ENCODE measurements at places on chromosomes 5 and 9.

- DNase-seq: no peak
These were observed 17.4 kb downstream of the TTC39B start for GRCh38 chr9:15289603-15290002.

- no peak for DNase-seq
These were observed 99.1 kb downstream of the ENC1 start for GRCh38 chr5:74541381-74541781.

GRCh38 chr5:91142386-91142785, 240.7 kb downstream of the ARRDC3 start:
- DNase-seq: no peak

GRCh38 chr9:115046824-115047223, 71.1 kb downstream of the TNC start:
- DNase-seq: no peak

DNA sequence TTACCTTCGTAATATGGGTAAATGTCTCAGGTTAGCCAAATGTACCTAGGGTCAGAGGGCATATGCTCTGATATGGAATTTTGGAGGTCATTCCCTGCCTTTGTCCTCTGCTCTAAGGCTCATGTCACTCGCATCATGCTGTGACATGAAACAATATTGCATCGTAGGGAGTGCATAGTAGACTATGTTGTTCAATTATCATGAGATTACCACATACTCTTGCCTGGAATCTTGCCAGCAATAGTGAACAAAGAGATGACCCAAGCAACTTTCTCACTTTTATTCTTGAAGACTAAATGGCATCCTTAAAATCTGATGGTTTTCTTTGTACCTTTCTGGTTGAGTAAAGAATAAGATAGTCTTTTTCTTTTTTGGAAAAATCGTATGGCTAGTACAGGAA, 27.6 kb downstream of the ZNF462 start:
- DNase-seq: no peak

DNA sequence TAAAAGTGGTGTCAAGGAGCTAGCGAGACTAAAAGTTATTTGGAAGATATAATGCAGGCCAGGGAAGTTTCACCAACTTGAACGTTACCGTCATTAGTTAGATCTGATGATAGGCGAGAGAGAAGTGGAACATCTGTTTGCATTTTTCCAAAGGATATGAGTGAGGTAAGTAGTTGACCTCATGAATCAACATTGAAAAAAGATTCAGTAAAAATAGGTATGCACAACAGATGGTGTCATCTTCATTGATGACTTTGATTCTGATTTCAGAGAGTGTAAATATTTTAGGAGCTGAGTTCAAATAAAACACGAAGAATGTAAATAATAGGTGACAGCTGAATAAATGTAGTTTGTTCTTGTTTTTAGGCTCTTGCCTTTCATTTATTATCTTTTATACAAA, 998.9 kb upstream of the CDH6 start:
- DNase-seq: no peak

DNA sequence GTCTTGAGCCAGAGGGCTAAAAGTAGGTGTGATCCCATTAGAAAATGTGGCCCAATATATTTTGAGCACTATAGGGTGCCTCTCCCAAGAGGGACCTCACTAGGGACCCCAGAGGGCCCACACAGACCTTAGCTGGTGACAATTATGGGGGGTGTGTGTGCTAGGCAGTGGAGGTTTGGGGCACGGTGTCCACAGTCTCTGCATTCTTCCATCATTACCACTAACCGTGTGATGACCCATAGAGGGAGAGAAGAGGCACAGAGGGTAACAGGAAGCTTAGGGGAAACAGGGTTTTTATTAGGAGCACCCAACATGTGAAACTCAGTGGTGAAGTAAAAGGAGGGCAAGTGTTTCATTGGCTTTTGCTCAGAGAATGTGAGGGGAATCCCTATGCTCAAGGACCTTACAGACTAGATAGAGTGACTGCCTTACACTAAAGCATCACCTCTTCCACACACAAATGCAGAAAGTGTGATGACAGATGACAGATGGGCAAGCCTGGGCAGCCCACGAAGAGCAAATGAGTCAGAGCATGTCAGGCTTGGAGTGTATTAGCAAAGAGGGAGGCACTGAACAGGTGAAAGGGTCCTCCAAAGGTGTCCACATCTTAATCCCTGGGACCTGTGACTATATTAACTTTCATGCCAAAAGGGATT, 2.5 kb upstream of the ACTL7A start:
- no peak for DNase-seq

DNA sequence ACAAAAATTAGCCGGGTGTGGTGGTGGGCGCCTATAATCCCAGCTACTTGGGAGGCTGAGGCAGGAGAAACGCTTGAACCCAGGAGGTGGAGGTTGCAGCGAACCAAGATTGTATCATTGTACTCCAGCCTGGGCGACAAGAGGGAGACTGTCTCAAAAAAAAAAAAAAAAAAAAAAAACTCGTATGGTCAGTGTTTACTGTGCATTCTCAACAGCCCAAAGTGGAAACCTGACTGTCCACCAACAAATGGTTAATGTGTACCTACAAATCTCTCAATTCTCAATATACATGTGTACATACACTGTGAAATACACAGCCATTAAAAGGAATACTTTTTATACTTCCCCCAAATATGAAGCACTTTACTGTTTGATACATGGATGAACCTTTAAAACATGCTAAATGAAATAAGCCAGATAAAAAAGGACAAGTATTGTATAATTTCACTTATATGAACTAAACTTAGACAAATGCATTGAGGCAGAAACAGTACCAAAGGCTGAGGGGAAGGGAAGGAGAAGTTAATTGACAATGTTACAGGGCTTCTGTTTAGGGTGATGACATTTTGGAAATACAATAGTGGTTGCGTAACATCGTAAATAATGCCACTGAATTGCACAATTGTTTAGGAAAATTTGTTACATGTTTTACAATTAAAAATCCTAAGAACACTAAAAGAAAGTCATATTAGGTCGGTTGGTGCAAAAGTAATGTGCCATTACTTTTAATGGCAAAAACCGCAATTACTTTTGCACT, 16.5 kb downstream of the DNAJA1 start:
- no peak for DNase-seq

DNA sequence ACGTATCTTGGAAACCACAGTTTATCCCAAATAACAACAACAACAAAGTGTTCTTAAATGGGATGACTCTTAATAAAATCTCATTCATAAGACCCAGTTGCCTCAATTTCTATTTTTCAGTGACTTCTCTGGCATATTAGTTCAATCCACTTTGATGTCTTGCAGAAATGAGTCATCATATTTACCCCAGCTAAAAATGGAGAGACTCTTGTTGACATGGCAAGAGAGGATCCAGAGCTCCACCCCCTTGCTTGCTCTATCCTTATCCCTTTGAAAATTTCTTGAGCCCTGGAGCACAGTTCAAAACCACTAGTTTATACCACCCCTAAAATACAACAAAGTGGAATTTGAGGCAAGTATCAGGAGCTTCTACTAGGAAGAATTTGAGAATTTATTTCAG, 20.8 kb downstream of the VCAN start:
- no peak for DNase-seq

GRCh38 chr9:106970219-106970975, 107.4 kb downstream of the ZNF462 start:
- no peak for DNase-seq

Data from urothelium cell line (cell line).